ENCODE measurements at places on chromosomes 1 and 21.

DNA sequence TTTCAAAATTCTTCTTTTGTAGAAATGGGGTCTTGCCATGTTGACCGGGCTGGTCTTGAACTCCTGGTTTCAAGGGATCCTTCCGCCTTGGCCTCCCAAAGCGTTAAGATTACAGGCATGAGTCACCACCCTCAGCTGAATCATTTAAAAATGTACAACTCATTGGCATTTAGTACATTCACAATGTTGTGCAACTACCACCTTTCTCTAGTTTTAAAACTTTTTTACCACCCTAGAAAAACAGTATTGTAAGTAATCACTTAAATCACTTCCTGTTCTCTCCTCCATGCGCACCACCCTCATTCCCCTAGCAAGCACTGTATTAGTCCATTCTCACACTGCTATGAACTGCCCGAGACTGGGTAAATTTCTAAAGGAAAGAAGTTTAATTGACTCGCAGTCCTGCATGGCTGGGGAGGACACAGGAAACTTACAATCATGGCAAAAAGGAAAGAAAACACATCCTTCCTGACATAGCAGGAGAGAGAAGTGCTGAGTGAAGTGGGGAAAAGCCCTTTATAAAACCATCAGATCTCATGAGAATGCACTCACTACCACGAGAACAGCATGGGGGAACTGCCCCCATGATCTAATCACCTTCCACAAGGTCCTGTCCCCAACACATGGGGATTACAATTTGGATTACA is 14.4 kb upstream of the THEM5 start:
- DNase-seq = no peak

DNA sequence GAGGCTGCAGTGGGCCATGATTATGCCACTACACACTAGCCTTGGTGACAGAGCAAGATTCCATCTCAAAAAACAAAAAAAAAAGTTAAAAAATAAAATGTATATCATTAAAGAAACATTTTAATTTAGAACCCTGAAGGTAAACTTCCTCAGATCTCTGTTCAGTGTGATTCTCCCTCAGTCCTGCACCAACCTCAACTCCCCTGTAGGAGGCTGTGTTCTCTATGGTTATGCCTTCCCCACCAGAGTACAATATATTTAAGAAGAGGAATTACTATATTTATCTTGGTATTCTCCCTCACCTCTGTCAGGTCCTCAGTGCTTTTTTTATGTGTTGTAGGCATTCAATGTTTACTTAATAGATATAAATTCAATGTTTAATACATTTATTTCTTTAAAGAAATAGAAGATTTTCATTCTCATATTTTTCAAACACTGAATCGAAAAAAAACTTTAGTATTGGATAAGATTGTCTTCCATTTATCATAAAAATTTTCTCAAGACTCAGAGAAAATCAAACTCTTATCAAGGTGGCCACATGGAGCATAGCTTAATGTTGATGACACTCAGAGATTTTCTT is 4.8 kb upstream of the LRRC8B start:
- no peak for DNase-seq

- no peak for DNase-seq
These were observed 17.4 kb downstream of the PDXK start for GRCh38 chr21:43736224-43736883.

- no peak for DNase-seq
These were observed 24.6 kb upstream of the ADARB1 start for GRCh38 chr21:45049714-45050344.

DNA sequence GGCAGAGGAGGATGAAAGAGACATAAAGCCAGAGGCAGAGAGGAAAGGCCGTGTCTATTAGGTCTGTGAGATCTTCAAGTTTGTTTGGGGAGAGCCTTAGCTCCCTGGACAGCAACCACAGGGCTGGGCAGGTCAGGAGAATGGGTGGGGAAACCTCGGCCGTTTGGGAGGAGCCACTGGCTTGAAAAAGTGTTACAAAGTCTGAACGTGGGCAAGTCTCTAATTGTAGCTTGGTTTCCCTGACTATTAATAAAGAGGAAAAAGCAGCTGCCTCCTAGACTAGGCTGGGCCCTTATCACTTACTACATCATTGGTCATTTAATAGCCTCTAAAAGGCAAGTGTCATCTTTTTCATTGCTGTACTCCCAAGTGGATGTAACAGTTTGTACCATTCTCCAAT is at the start of gene CCDC17:
Gene CCDC17 (minus strand): TSS at position 83 of the 400 bp plus-strand sequence. CDS start 145 bp downstream, outside the sequence.
- no peak for DNase-seq

GRCh38 chr1:54864460-54865208 is 22.4 kb downstream of the DHCR24 start:
- no peak for DNase-seq

DNA sequence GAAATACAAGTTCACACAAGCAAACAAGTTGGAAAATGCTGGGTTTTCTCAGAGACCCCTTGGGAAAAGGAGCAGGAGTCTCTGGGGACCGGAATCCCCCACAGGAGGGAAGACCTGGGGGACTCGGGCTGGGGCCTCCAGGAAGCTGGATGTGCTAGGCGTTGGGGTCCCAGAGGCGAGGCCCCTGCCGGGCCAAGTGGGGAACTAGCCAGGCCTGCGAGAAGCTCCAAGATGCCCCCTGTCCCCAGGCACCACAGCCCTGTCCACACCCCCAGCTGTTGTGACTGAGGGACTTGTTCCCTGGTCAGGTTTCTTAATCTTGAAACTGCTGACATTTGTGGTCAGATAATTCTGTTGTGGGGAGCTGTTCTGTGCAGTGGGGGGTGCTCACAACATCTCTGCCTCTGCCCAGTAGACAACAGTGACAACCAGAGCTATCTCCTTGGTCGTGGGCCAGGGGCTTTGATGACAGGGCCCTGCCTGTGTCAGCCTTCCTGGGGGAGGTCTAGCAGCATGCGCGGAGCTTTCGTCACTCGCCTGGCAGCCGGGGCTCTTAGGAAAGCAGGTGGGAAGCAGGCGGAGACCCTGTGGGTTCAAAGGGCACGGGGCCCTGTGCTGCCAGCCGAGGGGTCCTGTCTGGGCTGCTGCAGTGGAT is 126.4 kb upstream of the ARHGEF16 start:
- DNase-seq = no peak

- DNase-seq = no peak
These were observed 52.7 kb downstream of the ECE1 start for GRCh38 chr1:21237446-21238088.
